ENCODE measurements at places on chromosomes 6 and 20. TPM values are rescaled to one million over a fixed set of nuclear protein-coding genes. Genes with fewer than 3 reads are reported as not detected.

DNA sequence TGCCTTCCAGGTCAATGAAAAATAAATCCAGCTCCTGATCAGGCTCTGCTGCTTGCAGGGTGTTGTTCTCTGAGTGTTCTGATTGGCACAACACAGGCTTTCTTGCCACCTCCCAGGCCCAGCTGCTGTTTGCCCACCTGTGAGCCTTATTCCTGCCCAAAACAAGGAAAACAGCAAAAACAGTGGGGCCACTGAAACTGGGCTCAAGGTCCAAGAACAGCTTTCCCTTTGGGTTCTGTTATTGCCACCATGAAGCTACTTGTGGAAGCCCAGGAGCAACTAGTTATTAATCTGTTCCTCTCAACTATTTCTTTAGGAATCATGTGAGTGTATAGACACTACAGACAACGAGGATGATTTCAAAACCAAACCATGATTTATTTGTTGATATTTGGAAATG lies 159.1 kb downstream of the PLCB1 start:
- DNase-seq = no peak
- no peaks in the 10 kb centered on the region for H3K36me3 ChIP-seq
- H3K4me1 ChIP-seq = no peaks in the 10 kb centered on the region
- no peak overlapping the region for H3K4me3 ChIP-seq

DNA sequence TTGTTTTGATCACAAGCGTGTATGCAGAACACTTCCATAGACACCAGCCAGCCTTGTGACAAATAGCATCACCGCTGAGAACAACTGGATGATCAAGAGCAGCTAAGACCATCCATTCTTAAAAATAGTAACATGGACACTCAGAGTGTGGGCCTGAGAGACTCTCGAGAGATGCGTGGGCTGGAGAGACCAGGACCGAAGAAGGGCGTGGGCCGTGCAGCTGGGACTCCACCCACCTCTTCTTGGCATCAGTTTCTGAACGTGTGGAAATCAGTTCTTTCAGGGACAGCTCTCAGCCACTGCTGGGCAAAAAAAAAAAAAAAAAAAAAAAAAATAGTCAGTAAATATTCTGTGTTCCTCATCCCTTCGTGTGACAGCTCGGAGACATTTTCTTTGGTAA lies 314.5 kb upstream of the CDH4 start:
- H3K27me3 ChIP-seq = no peaks in the 10 kb centered on the region
- no peak overlapping the region for H3K27ac ChIP-seq
- H3K4me3 ChIP-seq = no peak overlapping the region

GRCh38 chr20:14512839-14513238 lies 175.4 kb upstream of the FLRT3 start:
- no peaks in the 10 kb centered on the region for H3K27me3 ChIP-seq
- no peak overlapping the region for H3K4me3 ChIP-seq
- H3K4me1 ChIP-seq = peaks cover 11% of the 10 kb centered on the region
- DNase-seq = no peak
- no peak overlapping the region for H3K27ac ChIP-seq

ANKEF1 gene
- 11.0 TPM for total RNA-seq

ENPP4 gene
- total RNA-seq = 11.0 TPM

- H3K27me3 ChIP-seq = peaks cover 18% of the 10 kb centered on the region
- no peak for DNase-seq
- H3K27ac ChIP-seq = no peak overlapping the region
Observed at GRCh38 chr6:39790772-39791171, 1.4 kb upstream of the DAAM2 start.

DNA sequence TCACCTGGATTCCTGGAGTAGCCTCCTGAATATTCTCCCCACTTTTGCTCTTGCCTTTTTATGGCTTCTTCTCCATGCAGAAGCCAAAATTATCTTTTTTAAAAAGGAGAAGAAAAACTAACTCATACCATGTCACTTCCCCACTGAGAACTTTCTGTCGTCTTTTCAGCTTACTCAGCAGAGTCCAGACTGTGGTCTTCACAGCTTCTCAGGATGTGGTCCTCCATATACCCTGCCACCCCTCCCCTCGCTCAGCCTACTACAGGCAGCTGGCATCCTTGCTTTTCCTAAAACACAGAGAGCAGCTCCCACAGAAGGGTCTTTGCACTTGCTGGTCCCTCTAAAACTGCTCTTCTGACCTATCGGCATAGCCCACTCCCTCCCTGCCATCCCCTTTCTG lies 89.4 kb upstream of the ISM1 start:
- no peaks in the 10 kb centered on the region for H3K27me3 ChIP-seq
- DNase-seq = no peak
- H3K4me3 ChIP-seq = no peak overlapping the region
- H3K27ac ChIP-seq = no peak overlapping the region
- peaks cover 20% of the 10 kb centered on the region for H3K36me3 ChIP-seq
- no peaks in the 10 kb centered on the region for H3K4me1 ChIP-seq

GRCh38 chr6:167952512-167952859 lies 45.0 kb upstream of the KIF25 start:
- no peaks in the 10 kb centered on the region for H3K4me1 ChIP-seq
- no peak overlapping the region for H3K27ac ChIP-seq
- DNase-seq = no peak
- no peaks in the 10 kb centered on the region for H3K27me3 ChIP-seq
- no peak overlapping the region for H3K4me3 ChIP-seq

ENPP5 gene
- total RNA-seq = 0.98 TPM

GRCh38 chr20:37990571-37991151 lies 42.6 kb downstream of the TTI1 start:
- no peak overlapping the region for H3K27ac ChIP-seq
- DNase-seq = peak; percentile 80
- no peak overlapping the region for H3K4me3 ChIP-seq
- H3K27me3 ChIP-seq = no peaks in the 10 kb centered on the region
- peaks cover 31% of the 10 kb centered on the region for H3K36me3 ChIP-seq
- peaks cover 35% of the 10 kb centered on the region for H3K4me1 ChIP-seq

DNA sequence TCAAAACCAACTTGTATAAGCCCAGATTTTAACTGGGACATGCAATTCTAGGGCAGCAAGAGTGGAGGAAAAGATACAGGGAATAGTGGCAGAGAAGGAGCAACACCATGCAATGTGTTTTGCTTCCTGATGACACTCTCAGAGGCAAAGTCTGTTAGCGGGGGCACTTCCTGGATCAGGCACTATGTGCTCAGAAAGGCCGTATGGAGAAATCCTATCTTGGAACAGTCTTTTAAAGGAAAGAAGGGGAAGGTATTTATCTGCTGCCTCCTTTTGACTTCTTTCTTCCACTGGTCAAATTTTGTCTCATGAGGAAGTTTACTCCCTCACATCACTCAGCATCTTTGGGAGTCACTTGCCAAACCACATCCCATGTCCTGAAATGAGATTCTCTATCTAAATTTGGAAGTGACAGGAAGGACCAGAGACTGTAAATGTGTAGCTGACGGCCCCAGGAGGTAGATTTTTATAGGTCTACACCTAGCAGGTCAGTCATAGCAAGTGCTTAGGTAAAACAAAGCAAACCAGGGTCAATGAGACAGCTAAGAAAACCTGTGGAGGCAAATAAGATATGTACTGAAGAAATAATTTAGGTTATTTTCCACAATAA lies 91.7 kb upstream of the ELOVL5 start:
- H3K27ac ChIP-seq = no peak overlapping the region
- no peak overlapping the region for H3K4me3 ChIP-seq
- H3K27me3 ChIP-seq = no peaks in the 10 kb centered on the region
- no peaks in the 10 kb centered on the region for H3K36me3 ChIP-seq

DNA sequence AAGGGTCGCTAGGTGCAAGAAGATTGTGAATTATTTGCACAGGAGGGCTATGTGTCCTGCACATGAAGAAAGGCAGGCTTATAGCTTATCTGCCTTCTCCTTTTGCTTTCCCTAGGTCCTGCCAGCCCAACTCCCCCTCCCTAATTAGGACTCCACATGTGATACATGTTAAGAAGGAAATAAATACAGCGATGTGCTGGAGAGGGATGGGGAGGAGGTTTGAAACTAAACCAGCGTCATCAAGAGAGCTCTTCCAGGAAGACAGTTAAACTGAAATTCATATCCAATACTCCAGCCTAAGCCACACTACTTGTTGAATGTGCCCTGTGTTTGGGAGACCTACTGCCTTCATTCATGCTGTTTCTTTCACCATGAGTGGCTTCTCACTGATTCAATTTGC lies 34.9 kb upstream of the UTRN start:
- no peak overlapping the region for H3K4me3 ChIP-seq
- peaks cover 13% of the 10 kb centered on the region for H3K4me1 ChIP-seq
- no peak for DNase-seq
- no peaks in the 10 kb centered on the region for H3K27me3 ChIP-seq
- no peaks in the 10 kb centered on the region for H3K36me3 ChIP-seq
- no peak overlapping the region for H3K27ac ChIP-seq

PDE10A gene
- 0.59 TPM for total RNA-seq

DNA sequence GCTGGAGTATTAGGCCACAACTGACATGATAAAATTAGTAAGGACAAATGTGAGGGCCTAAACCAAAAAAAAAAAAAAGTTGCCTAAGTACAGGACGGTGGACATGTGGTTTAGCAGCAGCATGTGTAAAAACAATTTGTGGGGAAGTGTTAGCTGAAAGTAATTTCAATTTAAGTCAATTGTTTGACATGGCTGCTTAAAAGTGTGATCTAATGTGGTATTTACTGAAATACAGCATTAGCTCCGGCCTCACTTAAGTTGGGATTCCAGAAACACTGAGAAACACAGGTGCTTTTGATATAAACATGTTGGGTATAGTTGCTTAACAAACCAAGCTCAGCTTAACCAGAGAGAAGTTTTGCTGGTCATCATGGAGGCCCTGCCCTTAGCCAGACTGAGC lies 119.7 kb downstream of the FYN start:
- DNase-seq = no peak
- H3K4me3 ChIP-seq = no peak overlapping the region
- no peaks in the 10 kb centered on the region for H3K36me3 ChIP-seq
- no peaks in the 10 kb centered on the region for H3K27me3 ChIP-seq
- H3K4me1 ChIP-seq = no peaks in the 10 kb centered on the region

FOXA2 gene
- total RNA-seq = not detected

DNA sequence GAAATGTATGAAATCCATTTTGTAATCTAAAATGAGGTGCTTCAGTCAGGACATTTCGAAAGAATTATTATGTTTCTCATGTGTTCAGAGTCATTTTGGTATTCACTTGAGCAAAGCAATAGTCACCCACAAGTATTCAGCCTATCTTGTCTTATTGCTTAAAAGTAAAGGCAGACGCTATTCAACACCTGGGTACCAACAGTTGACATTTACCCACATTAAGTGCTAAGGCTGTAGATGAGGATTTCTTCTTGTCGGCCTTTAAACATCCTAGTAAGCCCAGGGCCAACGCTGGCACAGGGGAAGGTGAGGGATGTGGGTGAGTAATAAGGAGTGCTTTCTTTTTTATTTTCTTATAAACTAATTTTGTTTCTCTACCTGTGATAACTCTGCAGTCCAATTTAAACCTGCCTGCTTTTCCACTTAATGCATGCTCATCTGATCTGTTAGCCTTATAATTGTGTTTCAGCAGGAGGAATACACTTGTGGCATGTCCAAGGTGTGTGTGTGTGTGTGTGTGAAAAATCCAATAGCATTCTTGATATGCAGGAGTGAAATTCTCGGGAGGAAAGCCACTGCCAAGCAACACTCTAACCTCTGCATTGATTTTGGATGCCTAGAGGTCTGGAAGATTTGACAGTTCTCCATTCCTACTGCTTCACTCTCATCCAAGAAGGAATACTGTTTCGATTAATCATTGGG lies 252.0 kb downstream of the SOX4 start:
- no peak for DNase-seq
- peaks cover 2% of the 10 kb centered on the region for H3K4me1 ChIP-seq
- H3K27ac ChIP-seq = no peak overlapping the region
- no peak overlapping the region for H3K4me3 ChIP-seq
- H3K36me3 ChIP-seq = no peaks in the 10 kb centered on the region

- no peaks in the 10 kb centered on the region for H3K27me3 ChIP-seq
- no peak for DNase-seq
- H3K27ac ChIP-seq = no peak overlapping the region
Observed at GRCh38 chr6:38453861-38454260, 185.9 kb downstream of the BTBD9 start.

LHFPL5 gene
- total RNA-seq = not detected

PLTP gene
- 138 TPM for total RNA-seq

- H3K27ac ChIP-seq = peak overlapping the region; percentile 29
- H3K27me3 ChIP-seq = no peaks in the 10 kb centered on the region
- H3K36me3 ChIP-seq = no peaks in the 10 kb centered on the region
Observed at GRCh38 chr6:113903666-113904330, 46.7 kb downstream of the MARCKS start.

DNA sequence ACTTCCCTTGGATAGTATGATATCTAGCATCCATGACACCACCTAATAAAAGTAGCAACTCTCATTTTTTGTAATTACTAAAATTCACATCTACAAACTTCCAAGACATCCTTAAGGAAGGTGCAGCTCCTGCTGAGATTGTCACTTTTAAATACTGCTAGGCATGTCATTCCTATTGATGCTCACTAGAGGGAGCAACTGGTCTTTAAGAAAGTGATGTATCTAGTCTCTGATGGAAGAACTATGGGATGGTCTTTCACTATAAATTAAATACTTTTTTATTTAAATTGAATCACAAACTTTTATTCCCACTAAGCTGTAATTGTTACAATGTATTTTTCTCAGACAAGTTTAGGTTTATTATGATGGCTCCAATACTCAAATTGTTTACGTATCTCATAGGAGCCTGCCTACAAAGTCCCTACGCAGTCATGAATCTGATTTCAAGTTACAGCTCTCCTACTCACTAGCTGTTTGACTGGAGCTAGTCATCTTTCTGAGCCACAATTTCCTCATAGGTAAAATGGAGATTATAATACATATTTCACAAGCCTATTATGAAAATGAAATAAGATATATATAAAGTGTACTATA lies 8.1 kb upstream of the TSPYL1 start:
- H3K27me3 ChIP-seq = no peaks in the 10 kb centered on the region
- H3K27ac ChIP-seq = no peak overlapping the region
- no peak overlapping the region for H3K4me3 ChIP-seq
- H3K36me3 ChIP-seq = no peaks in the 10 kb centered on the region
- H3K4me1 ChIP-seq = no peaks in the 10 kb centered on the region

GRCh38 chr6:31268836-31269235 lies 3.1 kb downstream of the HLA-C start:
- H3K27me3 ChIP-seq = no peaks in the 10 kb centered on the region
- H3K27ac ChIP-seq = no peak overlapping the region
- H3K36me3 ChIP-seq = no peaks in the 10 kb centered on the region
- H3K4me1 ChIP-seq = peaks cover 7% of the 10 kb centered on the region

IPCEF1 gene
- total RNA-seq = 0.42 TPM

TULP1 gene
- total RNA-seq = not detected

COL21A1 gene
- 4.5 TPM for total RNA-seq

GRCh38 chr6:35376281-35376680 lies 33.9 kb downstream of the PPARD start:
- no peak overlapping the region for H3K4me3 ChIP-seq
- H3K27me3 ChIP-seq = no peaks in the 10 kb centered on the region
- H3K27ac ChIP-seq = no peak overlapping the region
- no peaks in the 10 kb centered on the region for H3K36me3 ChIP-seq
- peaks cover 2% of the 10 kb centered on the region for H3K4me1 ChIP-seq

SIRPD gene
- total RNA-seq = not detected
